ENCODE measurements at places on chromosomes 6 and 20.

GRCh38 chr6:54491431-54491830 lies 183.2 kb downstream of the TINAG start:
- DNase-seq = no peak

DNA sequence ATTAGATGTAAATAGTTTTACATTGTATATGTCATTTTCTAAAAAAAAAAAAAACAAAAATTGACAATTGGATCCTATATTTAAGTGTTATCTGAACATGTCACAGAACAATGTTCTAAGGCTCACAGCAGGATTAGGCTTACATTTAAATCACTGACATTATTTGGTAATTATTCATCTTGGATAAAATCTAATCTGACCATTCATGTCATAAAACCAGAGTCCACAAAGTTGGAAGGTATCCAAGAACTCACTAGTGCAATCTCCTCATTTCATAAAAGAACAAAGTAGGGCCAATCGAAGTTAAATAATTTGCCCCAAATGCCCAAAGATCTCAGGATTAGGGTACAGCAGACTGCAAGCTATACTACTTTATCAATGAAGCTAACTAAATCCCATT lies 73.0 kb downstream of the PDSS2 start:
- DNase-seq = no peak

DNA sequence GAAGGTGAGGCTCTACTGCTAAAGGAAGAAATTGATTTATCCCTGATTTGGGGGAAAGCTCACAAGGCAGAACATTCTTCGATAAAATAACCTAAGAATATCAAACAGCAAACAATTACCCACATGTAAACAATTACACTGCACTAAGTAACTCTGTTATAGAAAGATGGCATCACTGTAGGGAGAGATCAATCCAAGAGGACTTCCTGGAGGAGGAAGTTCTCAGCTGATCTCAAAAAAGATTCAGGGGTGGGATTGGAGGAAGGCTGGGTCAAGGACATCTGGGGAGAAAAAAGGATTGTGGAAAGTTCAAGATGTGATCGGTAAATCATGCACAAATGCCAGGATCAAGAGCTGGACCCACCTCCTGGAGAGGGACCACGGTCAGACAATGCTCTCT lies 361.0 kb upstream of the SULF2 start:
- no peak for DNase-seq

- no peak for DNase-seq
Measured at GRCh38 chr6:122426597-122426996, 27.1 kb downstream of the HSF2 start.

DNA sequence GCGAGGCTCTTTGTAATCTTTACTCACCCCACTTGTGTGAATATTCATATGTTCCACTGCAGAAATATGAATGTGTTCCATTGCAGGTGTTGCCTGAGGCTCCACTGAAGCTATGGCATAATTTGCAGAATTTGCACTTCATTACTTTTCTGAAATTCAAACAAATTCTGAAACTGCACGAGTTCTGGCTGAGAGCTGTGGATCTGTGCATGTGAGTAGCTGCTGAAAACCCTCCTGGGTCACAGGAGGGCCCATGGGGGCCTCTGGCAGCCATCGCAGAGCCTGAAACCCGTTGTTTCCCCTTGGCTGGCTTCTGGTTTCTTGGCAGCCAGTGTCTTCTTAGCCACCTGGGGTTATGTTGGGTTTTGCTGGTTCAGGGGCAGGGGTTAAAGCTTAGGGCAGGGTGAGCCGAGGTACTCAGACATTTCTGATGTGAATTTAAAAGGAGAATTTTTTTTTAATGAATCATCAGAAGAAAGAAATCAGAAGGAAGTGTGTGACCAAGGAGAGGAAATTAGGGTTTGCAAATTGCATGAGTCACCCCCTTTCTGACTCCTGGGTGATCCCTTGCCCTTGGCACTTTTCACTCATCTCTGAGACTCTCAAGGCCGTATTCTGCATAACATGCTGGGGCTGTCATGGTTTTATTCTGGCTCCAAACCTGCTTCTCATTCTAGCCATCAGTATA lies 40.6 kb downstream of the TOX2 start:
- peak; percentile 50 for DNase-seq

GRCh38 chr6:27829453-27830211 lies 82.6 kb downstream of the OR2B2 start:
- DNase-seq = no peak

Measured in GM12892 (cell line).